ENCODE measurements at places on chromosomes 1 and 21.

DNA sequence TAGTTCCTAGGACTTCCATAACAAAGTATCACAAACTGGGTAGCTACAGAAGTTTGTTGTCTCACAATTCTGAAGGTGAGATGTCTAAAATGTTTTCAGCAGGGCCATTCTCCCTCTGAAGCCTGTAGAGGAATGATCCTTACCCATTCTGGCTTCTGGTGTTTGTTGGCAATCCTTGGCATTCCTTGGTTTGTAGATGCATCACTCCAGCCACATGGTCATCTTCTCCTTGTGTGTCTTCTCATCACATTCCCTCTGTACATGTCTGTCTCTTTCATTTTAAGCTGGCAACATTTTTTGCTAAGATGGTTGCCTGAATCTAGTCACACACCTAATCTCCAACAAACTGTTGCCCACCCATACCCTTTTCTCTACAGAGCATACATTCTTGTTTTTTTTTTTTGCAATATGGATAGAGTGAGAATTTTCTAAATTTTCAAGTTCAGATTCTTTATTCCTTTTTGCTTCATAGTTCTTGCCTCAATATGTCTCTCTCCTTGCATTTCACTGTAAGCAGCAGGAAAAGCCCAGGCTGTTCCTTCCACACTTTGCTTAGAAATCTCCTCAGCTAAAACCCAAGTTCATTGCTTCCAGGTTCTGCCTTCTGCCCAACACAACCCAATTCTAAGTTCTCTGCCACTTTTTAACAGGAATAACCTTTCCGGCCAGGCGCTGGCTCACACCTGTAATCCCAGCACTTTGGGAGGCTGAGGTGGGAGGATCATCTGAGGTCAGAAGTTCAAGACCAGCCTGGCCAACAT lies 18.3 kb downstream of the ZBED6 start:
- DNase-seq, result no peak

GRCh38 chr1:181049378-181049777 lies 15.6 kb downstream of the MR1 start:
- DNase-seq, result no peak

- no peak for DNase-seq
Measured at GRCh38 chr1:3015744-3016143, 5.5 kb upstream of the ACTRT2 start.

DNA sequence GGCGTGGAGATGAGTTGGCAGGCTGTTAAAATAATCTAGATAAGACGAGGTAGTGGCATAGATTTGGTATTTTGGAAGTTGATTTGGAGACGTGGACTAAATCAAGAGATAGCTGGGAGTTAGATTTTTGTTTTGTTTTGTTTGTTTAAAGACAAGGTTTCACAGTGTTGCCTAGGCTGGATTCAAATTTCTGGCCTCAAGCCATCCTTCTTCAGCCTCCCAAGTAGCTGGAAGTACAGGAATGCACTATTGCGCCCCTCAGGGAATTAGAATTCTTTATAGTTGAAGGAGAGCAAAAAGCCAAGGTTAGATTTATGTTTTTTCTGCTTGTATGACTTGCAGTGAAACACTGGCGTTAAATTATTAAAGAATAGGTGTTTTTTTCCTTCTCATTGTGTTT lies 22.3 kb upstream of the SNRPE start:
- DNase-seq, result no peak

GRCh38 chr1:2290171-2290578 lies 62.1 kb downstream of the SKI start:
- no peak for DNase-seq

GRCh38 chr1:57072401-57073110 lies 106.7 kb upstream of the C8B start:
- DNase-seq, result no peak

GRCh38 chr1:221444346-221444745 lies 297.5 kb downstream of the DUSP10 start:
- DNase-seq, result no peak

DNA sequence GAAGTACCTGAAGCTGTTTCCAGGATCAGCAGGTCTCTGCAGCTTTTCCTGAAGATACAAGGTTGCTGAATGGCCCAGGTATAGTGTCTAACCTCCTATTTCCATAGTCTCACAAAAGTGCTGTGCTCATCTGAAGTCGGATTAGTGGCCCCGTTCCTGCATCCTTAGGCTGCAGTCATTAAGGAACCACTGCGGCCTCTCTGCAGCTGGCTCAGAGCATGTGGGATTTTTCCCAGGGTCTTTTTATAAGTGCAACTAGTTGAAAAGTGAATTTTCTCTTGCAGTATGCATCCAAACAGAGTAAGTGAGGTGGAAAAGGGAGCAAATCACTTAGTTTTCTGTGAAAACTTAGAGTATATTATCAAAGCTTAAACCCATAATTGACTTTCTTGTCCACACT lies 565.3 kb upstream of the NEGR1 start:
- no peak for DNase-seq

GRCh38 chr1:103363008-103363365 lies 162.5 kb upstream of the RNPC3 start:
- no peak for DNase-seq
